ENCODE measurements at places on chromosomes 7 and 10.

DNA sequence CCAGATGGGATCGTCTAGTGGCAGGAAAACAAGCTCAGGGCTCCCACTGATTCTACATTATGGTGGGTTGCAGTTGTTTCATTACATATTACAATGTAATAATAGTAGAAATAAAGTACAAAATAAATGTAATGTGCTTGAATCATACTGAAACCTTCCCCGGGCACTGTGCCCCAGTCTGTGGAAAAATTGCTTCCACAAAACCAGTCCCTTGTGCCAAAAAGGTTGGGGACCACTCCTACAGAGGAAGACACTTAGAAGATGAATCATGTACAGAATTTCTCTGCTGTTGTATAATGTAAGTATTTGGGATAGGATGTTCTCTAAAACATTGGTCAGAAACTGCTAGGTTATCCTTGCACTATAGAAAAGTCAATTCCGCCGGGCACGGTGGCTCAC lies 11.3 kb upstream of the PHYH start:
- no peak for DNase-seq

GRCh38 chr10:33876584-33877400 lies 542.3 kb upstream of the NRP1 start:
- no peak for DNase-seq

- no peak for DNase-seq
These were observed 773.9 kb downstream of the LRMDA start for GRCh38 chr10:76205361-76205760.

- DNase-seq, result no peak
These were observed 707 bp downstream of the PTER start for GRCh38 chr10:16437540-16437894.

DNA sequence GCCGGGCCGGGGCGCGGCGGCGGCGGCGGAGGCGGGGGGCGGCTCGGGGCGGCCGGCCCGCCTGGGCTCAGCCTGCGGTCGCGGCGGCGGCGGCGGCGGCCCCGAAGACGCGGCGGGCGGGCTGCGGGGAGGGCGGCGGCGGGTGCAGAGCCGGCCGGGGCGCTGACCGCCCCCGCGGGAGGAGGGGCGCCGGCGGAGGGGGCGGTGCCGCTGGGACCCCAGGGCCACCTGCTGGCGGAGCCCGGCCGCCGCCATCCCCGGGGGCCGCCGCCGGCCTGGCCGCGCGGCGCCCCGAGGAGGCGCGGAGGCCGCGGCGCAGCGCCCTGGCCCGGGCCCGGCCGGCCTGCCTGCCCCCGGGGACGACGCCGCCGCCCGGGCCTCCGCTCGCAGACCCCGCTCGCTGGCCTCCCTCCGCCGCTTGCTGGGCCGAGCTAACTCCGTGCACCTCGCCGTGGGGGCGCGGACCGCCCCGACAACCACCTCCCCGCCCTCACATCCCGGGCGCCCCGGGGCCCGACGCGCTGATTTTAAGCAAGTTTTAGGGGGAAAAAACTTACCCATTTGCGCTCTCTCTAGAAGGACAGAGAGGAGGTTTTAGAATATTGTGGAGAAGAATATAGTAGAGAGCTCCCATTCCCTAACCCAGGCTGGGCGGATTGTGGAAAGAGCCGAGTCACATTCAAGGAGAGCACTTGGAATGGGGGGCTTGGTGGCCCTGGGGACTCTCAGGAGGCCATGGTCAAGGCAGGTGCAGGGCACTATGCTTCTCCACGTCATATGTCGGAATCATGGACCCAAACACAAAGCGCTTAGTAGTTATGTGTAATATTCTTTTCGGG lies at the start of gene BEND7:
BEND7 (minus strand) TSS at position 140 of the 839 bp plus-strand sequence. CDS start 481 bp downstream, outside the sequence.
- no peak for DNase-seq

- no peak for DNase-seq
These were observed 406 bp downstream of the CBLL1 start for GRCh38 chr7:107744345-107744750.

DNA sequence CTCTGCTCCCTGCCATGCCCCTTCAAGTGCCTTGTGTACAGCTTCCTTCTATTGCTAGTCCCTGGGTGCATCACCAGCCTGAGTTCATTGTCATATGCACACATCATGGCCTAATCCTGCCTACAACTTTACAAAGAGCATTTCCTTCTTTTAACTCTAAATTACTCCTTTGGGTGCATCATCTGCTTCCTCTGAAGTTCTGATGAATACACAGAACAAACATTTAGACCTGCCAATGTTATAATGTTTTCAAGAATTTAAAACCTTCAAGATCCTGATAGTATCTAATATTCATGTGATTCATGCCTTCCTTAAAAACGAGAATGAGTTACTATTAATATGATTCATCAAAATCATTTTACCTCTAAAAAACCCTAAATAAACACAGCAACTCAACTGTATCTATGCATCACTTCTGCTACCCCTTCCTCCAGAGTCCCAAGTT lies 357.1 kb downstream of the MAGI2 start:
- DNase-seq, result no peak

GRCh38 chr10:104450954-104451353 lies 97.3 kb downstream of the CFAP58 start:
- no peak for DNase-seq

DNA sequence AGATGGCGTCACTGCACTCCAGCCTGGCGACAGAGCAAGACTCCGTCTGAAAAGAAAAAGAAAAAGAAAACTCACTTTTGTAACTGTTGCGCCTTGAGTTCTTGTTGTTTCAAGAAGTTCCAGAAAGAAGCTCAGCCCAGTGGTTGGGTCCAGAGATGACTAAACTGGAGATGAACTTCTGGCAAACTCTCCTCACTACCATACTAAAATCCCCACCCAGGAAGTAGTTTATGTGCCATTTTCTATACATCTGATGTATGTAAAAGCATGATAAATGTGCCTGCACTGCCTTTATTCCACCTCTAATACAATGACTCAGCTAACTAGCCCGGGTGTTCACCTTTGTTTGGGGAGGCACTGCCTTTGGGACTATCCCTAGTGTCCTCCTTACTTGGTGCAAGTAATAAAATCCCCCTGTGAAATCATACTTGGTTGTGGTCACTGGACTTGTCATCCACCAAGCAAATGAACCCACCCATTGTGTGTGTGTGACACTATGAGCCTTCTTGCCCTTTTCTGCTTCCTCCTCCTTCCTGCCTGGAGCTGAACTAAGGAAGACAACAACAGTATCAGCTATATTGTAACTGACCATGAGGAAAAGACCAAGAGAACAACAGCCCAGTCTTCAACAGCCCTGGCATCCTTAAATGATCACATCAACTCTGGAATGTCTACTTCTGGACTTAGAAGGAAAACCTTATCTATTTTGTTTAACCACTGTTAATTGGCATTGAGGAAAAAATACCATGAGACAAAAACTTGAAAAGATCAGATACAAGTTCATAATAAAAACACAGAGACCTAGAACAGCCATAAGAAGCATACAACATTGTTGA lies 33.6 kb downstream of the JMJD1C start:
- DNase-seq, result no peak

DNA sequence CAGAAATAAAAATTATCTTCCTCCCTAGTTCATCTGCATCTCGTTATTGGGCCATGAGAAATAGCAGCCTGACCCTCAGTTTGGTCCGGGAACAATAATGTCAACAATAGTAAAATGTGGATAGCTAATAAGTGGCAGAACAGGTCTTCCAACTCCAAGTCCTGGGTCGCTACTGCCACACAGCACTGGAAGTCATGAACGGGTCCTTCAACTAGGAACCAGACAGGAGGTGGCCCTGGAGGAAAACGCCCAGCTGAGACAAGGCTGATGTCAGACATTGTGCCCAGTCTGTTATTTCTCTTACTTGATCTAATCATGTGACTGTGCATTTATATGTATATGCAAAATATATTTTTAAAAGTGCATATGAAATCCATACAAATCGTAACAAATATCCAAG lies 51.8 kb downstream of the PYROXD2 start:
- DNase-seq, result no peak

DNA sequence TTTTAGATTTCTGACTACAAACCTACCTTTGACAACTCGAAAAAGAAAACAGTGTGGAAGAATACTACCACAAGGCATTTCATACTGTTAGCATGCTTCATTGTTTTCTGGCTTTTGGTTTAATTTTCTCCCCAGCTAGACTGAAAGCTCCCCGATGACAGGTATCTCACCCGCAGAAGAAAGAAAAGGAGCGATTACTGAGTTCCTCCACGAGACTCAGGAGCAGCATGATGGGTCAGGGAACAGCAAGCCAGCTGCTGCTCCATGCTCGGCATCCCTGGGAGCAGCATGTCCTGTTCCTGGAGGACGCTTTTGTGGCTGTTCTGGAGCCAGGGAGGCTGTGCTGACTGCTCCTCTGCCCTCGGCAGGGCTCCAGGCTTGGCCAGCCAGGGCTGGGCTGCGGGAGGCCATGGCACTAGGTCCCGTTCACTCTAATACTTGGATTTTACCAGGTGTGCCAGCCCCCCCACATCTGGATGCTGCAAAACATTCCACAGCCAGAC lies 133.4 kb downstream of the PRKAG2 start:
- no peak for DNase-seq

- no peak for DNase-seq
These were observed 321.4 kb upstream of the AOAH start for GRCh38 chr7:37045681-37046179.

GRCh38 chr7:146700015-146700560 lies 583.5 kb downstream of the CNTNAP2 start:
- no peak for DNase-seq

DNA sequence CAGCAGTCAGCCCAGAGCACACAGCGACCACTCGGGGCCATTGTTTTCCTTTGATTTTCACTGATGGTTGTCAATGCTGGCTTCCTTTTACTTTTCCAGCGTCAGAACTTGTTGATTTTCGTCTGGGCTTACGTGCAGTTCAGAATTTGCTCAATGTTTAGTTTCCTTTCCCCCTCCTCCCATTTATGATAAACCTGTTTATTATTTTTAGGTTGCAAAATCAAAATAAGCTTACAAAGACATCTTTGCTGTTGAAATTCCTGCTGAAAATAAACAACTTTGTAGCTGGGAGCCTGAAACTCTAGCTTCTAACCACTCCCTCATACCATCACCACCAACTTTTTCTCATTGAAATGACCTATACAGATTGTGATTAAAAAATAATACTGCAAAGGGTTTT lies 83.1 kb upstream of the LYZL1 start:
- no peak for DNase-seq
